ENCODE measurements at places on chromosomes 7 and 10. TPM values are rescaled to one million over a fixed set of nuclear protein-coding genes. Genes with fewer than 3 reads are reported as not detected.

Gene CTAGE4
- 1.8 TPM for total RNA-seq

DNA sequence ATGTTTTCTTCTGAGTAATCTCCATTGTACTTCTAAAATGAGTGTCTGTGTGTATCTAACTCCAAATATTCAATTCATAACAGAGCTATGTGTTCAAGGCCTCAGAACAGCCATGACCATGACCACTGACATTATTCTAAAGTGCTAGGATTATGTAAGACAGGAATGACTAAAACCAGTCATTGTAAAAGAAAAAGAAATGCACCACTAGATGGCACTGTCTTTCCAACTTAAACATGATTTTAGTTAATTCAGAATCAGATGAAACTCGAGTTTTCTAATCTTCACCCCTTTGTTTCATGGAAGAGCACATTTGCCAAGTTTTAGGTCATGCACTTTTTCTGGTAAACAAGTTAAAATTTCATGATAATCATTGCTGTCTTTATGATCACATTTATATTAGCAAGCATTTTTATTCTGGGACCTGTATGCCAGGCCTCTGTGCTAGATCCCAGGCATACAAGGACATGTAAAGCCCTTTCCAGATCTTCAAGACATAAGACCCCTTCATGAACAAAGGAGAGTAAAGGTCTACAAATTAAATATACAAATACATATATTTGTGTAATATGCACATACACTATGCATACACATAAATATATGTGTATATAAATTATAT is 26.1 kb upstream of the RSU1 start:
- no peak for DNase-seq

GRCh38 chr7:46494028-46494427 is 573.0 kb upstream of the IGFBP3 start:
- no peak for DNase-seq

DNA sequence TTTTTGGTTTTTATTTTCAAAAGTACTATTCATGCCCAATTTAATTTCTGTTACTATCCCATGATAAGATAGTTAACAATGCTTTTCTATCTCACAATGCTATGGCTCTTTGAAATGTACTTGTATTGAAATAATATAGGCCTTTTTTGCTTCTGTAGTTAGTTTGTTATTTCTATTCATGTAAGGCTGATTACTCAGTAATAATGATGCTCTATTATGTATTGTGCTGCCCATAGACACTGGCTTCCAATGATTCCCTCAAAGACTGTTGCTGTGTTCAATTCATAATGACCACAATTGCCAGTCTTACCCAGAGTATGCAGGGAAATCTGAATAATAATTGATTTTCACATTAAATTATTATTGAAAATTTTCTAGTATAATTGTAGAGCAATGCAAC is 155.5 kb upstream of the POT1 start:
- no peak for DNase-seq

- no peak for DNase-seq
Observed at GRCh38 chr10:124534231-124534798, 72.7 kb downstream of the LHPP start.

Data from CD8-positive, alpha-beta memory T cell (primary cell).